Aorta (tissue), 5 donors: ENCODE measurements at places on chromosomes 3 and 15. TPM values are rescaled to one million over a fixed set of nuclear protein-coding genes. Genes with fewer than 3 reads are reported as not detected.

CAMK2N2 gene
- total RNA-seq, result 0.26 TPM

BOC gene
- 45.1 TPM for total RNA-seq

ARRDC4 gene
- 24.5 TPM for total RNA-seq

RHCG gene
- total RNA-seq, result not detected

SH3GL3 gene
- 0.48 TPM for total RNA-seq

CEP152 gene
- total RNA-seq, result 7.6 TPM

DTWD1 gene
- total RNA-seq, result 54.4 TPM

ALDH1A2 gene
- 10.0 TPM for total RNA-seq

WDR49 gene
- 3.0 TPM for total RNA-seq

CORO2B gene
- 9.2 TPM for total RNA-seq

EPHB3 gene
- total RNA-seq, result 2.8 TPM

P4HTM gene
- total RNA-seq, result 36.6 TPM

OR5H15 gene
- total RNA-seq, result not detected
